ENCODE measurements at places on chromosomes 1 and 21.

- DNase-seq: no peak
Observed at GRCh38 chr1:14686701-14687100, 88.2 kb downstream of the KAZN start.

DNA sequence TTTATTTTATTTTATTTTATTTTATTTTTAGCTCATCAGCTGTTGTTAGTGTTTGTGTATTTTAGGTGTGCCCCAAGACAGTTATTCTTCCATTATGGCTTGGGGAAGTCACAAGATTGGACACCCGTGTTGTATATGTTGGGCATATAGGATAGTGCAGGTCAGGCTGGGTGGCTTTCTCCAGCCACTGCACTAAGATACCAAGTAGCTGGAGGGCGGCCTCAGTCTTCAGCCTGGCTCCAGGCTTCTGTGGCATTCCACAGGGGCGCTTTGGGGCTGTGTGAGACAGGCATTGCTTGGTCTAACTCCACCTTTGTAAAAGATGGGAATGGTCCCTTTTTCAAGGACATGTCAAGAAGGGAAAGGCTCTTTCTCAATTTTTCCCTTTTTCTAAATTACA, 16.5 kb downstream of the RRP1B start:
- no peak for DNase-seq

DNA sequence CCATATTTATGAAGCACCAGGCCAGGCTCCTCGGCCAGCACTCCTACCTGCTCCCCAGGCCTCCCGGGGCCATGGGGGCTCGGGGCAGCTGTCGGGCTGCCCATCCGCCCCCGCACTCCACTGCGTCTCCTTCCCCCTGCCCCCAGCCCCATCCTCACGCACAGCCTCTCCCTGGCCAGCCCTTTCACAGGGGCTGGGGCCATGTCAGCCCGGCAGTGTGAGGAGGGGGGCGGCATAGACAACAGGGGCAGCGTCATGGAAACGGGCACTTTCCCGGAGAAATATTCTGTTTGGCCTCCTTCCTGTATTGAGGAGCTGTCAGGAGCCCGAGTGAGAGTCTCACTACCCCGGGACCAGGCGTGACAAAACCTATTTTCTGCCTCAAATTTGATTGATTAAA, 87.3 kb downstream of the CASZ1 start:
- DNase-seq: no peak

DNA sequence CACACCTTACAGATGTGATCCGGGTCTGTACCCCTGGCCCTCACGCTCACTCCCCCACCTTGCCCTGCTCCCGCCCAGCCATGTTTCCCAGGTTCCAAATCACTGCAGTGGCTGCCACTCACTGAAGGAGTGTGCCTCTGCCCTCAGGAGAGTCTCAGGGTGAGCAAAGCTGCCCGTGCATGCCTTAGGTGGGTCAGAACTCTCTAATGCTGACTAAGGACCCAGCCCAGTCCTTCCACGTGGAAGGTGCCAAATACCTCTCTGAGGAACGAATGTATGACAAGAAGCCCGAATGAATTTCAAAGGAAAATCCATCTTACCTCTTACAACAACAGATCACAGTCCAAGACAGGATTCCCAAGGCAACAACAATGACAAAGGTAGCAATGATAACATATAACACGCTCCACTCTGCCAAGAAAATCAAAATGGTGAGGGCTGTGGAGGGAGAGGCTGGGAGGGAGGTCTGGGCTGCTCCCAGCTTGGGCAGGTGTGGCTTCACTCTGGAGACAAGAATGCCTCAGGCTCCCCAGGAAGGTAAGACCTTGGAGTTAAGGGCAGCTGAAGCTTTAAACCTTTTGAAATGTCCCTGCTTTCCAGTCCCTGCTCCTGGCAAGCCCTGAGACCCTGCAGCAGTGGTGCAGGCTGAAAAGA, 115.2 kb downstream of the KIAA0319L start:
- no peak for DNase-seq

DNA sequence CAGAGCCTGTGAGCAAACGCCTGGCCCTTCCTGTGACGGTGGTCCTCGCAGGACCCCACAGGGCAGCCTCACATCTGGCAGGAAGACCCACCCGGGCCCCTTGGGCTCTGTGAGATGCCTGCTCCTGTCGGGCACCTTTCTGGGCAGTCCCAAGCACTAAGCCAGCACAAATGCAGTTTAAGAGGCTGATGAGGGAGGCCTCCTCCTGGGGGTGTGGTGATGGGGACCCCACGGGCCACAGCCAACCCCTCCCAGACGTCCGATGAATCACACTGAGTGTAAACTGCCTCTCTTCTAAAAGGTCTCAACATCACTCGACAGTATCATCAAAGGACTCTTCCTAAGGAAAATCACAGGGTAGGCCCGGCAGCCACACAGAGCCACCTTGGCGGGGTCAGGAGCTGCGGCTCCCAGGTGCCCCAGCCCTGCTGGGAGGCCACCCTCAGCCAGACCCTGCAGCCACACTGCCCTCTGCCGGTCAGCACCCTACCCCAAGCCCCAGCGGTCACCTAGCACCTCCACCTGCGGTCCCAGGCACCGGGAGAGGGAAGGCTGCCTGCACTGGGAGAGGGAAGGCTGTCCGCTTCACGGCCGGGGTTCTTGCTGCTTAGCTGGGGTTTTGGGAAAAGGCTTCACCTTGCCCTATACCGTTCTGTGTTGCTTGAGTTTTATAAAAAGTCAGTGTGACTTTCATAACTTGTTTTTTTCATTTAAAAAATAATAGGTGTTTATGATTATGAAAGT, 3.9 kb upstream of the PRKCZ start:
- DNase-seq: peak; percentile 40

DNA sequence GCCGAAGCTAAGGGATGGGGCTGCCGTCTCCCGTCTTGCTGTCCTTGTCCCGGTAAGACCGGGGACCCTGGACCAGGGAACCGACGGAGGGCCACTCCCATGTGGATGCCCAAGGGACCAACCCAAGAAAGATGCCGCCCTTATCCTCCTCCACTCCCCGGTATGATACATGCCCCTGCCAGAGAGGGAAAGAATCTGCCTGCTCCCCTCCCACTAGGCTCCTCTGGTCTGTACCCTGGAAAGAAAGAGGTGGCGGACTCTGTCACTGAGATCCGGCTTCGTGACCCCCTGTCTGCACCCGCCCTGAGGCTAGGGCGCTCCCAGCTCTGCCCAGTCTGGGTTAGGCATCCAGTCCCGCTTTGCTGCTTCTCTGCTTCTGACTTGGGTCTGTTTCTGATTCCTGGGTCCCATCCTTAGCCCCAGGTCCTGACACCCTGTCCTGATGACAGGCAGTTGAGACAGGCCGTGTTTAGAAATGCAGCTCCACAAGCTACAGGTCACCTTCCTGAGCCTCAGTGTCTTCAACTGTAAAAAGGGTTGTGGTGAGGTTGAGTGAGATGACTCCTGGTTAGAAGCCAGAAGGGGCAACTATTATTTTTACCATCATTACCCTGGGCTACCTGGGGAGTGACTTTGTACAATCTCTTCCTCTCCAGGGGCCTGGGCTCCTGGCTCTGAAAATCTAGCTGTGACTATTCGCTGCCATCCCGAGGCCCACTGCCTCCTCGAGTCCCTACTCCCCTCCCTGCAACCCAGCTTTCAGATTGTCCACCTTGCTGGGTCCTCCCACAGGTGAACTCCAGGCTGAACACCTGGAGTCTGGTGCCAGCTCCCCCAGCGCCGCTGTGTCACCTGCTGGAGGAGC, 3.7 kb downstream of the MATN1 start:
- DNase-seq: peak; percentile 79

- DNase-seq: no peak
Observed at GRCh38 chr21:44952929-44953627, 13.2 kb downstream of the SLX9 start.

- peak; percentile 50 for DNase-seq
Observed at GRCh38 chr21:14522736-14523135, 23.4 kb downstream of the SAMSN1 start.

DNA sequence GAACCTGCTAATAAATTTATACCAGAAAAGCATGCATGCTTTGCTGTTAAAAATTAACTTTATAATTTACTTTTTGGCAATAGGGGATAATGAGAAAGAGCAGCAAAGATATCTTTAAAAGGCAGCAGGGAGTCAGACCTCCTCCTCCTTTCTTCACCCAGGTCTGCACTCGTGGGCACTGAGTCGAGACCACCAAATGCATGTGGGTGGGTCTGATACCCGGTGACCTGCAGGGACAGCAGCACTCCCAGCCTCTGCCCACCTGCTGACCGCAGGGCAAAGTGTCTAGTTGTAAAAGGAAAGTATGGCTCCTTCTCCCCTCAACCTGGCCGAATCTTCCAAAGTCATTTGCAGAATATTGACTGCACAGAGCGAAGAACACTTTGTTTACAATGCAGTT, 43.7 kb upstream of the KIF26B start:
- DNase-seq: no peak

- peak; percentile 51 for DNase-seq
Observed at GRCh38 chr1:89719502-89720306, 86.8 kb downstream of the LRRC8C start.

GRCh38 chr1:210764536-210764935, 369.4 kb downstream of the KCNH1 start:
- DNase-seq: no peak

GRCh38 chr21:44405948-44406872, 49.1 kb upstream of the LRRC3 start:
- DNase-seq: no peak

DNA sequence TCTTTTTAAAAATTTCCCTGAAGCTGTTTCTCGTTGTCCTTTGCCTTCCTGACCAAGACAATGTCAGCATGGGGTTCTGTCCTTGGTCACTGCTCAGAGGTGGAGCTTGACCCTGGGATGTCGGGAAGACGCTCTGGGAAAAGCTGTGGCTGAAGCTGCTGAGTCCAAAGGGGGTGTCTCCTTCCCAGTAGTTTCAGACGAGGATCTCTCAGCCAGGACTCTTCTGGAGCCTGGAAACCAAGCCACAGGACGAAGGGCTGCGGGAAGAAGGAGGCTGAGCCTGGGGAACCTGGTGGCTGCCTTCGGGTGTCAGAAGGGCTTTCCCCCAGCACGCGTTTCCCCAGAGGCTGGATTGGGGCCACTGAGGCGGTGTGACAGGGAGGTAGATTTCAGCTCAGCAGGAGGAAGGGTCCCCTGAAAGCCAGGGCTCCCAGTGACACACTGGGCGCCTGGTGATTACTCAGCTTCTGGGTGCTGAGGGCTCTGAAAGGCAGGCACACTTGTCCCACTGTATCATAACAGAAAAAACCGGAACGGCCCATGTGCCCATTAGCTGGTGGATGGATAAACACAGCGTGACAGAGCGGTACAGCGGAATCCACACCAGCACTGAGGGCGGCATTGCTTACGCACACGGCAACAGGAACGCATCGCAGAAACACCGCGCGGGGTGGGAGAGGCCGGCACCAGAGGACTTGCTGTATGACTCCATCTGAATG, 5.0 kb upstream of the KRTAP12-1 start:
- DNase-seq: no peak

DNA sequence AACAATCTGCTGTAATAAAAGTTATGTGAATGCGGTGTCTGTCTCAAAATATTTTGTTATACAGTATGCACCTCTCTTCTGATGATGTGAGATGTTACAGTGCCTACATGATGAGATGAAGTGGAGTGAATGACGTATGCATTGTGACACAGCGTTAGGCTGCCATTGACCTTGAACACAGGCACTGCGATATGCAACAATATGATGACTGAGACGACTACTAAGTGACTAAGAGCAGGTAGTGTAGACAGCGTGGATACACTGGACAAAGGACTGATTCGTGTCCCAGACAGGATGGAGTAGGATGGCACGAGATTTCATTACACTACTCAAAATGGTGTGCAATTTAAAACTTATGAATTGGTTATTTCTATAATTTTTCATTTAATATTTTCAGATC, 8.4 kb downstream of the SGIP1 start:
- DNase-seq: no peak

DNA sequence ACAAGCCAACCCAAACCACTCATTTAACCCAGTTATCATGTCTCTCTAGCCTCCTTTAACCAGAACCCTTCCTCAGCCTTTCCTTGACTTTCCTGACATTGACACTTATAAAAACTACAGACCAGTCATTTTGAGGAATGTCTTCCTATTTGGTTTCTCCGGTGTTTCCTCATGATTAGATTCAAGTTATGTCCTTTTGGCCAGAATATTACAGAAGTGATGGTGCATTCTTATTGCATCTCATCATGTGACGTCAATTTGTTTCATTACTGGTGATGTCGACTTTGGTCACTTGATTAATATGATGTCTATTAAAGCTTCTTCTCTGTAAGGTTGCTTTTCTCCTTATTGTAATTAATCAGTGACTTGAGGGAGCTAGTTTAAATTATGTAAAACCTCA, 6.1 kb upstream of the RCSD1 start:
- DNase-seq: peak; percentile 73

- DNase-seq: no peak
Observed at GRCh38 chr1:232378266-232379062, 251.5 kb downstream of the SIPA1L2 start.

DNA sequence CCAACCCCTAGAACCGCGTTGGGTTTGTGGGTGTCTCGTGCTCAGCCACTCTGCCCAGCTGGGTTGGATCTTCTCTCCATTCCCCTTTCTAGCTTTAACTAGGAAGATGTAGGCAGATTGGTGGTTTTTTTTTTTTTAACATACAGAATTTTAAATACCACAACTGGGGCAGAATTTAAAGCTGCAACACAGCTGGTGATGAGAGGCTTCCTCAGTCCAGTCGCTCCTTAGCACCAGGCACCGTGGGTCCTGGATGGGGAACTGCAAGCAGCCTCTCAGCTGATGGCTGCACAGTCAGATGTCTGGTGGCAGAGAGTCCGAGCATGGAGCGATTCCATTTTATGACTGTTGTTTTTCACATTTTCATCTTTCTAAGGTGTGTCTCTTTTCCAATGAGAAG, 18.7 kb downstream of the TFF3 start:
- peak; percentile 31 for DNase-seq

- DNase-seq: no peak
Observed at GRCh38 chr1:23150742-23151141, 17.9 kb downstream of the LUZP1 start.

- no peak for DNase-seq
Observed at GRCh38 chr1:62222321-62222720, 27.7 kb downstream of the L1TD1 start.

- DNase-seq: no peak
Observed at GRCh38 chr1:118986555-118987467, 1.3 kb downstream of the TBX15 start.

DNA sequence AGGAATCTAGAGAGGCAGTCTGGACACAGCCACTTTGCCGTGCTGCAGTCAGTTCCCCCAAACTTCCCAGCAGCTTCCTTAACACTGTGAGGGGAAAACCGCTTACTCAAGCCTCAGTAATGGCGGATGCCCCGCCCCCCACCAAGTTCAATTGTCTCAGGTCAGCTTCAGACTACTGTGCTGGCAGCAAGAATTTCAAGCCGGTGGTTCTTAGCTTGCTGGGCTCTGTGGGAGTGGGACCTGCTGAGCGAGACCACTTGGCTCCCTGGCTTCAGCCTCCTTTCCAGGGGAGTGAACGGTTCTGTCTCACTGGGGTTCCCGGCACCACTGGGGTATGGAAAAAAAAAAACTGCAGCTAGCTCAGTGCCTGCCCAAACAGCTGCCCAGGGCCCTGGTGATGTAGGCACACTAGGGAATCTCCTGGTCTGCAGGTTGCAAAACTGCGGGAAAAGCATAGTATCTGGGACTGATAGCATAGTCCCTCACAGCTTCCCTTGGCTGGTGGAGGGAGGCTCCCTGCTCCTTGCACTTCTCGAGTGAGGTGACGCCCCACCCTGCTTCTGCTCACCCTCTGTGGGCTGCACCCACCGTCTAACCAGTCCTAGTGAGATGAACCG, 23.7 kb upstream of the HFM1 start:
- DNase-seq: peak; percentile 47
